Body of pancreas (tissue), 4 donors: ENCODE measurements at places on chromosomes 7 and 10. TPM values are rescaled to one million over a fixed set of nuclear protein-coding genes. Genes with fewer than 3 reads are reported as not detected.

- no peak for DNase-seq
Measured at GRCh38 chr10:70174058-70174741, 3.9 kb upstream of the SAR1A start.

DNA sequence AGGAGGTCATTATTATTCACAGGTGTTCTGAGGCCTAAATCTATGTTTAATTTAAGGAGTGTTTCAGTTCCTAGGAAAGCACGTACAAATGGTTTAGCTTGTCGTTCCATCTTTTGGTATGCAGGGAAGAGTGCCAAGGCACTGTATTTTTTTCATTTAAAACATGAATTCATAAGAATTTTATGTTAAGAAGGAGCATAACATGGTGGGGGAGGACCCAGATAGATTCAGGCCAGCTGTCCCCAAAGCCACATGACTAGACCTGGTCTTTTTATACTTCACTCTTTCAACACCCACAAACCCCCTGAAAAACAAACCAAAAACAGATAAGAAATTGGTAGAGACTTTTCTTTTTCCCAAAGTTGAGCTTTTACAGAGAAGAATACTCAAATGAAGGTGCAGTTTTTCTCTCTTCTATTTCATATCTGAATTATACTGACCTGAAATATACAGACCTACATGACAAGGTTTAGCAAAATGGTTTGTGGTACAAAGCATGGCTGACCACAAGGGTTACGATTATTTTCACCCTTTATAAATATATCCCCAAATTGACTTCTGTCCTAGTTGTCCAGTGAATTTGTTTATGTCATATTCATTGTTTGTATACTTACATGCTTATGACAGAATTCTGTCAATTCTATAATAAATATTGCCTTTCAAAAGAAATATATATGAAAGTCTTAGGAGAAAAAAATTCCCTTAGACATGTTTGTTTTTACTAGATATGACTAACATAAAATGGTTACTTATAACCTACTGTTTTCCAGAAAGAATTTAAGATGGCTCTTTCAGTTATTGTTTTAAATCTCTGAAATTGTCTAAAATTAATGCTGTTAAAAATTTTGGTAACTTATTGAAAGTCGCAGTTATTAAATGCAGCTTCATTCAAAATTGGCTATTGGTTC, 71.3 kb downstream of the AP3M1 start:
- no peak for DNase-seq

GRCh38 chr10:116281775-116282174, 8.8 kb upstream of the GFRA1 start:
- DNase-seq: no peak

DNA sequence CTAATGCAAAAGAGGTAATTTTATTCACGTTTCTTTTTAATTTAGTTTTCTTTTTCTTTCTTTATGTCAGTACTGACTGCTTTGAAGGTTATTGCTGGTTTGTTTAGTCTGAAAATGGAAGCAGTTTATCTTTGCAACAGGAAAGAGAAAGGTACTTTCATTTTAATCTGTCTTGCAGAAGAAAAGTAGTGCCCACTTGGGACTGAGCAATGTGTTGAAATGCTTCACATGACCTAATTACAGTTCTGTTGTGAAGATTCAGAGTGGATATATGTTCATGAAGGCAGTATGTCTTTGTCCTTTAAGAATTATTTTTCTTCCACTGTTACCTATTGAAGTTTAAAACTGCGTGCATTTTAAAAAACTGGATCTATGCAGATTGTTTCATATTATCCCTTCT, 80.1 kb downstream of the ANKIB1 start:
- DNase-seq: no peak

DNA sequence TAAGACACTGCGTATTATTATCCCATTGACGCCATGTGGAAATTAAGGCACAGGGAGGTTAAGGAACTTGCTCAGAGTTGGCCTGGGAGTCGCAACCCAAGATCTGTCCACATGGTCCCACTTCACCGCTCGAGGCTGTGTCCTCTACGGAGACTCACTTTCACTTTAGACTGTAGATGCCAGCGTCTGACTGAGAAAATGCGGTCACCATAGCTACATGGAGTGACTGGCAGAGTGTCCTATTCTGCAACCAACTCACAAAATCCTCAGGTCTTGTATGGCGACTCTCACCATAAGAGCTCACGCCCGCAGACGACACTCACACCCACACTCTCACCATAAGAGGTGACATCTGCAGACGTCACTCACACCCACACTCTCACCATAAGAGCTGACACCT, 257.9 kb downstream of the PTPRN2 start:
- DNase-seq: no peak

- DNase-seq: no peak
Measured at GRCh38 chr7:43589133-43589478, 6.2 kb downstream of the STK17A start.

DNA sequence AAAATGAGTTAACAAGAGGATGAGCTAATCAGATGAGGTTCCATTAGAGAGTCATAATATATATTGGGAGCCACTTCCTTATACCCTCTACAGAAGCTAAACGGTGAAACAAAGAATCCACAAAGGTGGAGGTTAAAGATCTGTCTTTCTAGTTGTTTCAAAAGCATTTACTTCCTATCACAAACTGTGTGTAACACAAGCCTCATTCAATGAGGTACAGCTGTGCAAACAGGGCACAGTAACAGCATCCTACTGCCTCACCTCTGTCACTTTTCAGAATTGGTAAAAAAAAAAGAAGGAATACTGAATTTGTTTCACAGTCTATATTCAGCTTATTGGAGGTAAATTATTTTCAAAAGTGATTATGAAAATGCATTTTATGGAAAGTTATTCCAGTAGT, 128.7 kb downstream of the AGMO start:
- DNase-seq: no peak

- DNase-seq: no peak
Measured at GRCh38 chr10:78066728-78067430, 33.2 kb downstream of the RPS24 start.

- no peak for DNase-seq
Measured at GRCh38 chr7:84701524-84702306, 485.1 kb downstream of the SEMA3D start.

DNA sequence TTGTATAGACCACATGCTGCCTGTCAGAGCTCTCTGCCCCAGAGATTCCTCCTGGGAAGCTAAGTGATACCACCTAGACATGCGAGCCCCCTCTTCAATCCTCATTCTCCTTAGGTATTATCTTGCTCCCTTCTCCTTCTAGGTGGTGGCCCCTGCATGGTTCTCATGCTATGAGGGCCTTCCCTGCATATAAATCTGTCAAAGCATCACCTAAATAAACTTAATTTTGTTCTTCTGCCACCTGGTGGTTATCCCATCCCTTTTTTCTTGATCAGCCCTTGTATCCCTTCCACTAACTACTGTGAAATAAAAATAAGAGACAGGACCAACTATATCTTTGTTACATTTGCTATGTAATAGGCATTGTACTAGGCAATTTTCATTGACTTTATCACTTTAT, 242.1 kb downstream of the CDC14C start:
- no peak for DNase-seq

DNA sequence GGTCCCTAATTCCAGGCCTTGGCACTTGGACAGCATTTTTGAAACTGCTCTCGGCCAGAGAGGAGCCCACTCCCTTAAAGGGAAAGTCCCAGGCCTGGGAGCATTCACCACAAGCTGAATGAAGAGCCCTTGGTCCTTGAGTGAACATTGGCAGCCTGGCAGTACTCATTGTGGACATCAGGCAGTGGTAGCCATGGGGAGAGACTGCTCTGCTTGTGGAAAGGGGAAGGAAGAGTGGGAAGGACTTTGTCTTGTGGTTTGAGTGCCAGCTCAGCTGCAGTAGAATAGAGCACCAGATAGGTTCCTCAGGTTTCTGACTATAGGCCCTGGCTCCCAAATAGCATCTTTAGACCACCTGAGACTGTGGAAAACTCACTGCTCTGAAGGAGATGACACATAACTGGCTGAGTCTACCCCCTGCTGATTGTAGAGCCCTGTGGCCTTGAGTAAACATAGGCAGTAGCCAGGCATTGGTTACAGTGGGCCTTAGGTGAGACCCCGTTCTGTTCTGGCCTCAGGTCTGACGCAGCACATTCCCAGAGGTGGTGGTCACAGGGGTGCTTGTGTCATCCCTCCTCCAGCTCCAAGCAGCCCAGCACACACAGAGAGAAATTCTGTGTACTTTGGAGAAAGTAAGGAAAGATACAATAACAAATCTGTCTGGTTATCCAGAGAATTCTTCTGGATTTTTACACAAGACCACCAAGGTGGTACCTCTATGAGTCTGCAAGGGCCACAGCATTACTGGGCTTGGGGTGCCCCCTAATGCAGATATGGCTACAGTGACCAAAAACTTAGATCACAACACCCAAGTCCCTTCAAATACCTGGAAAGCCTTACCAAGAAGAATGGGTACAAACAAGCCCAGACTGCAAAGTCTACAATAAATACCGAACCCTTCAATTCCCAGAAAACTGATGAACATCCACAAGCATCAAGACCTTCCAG, 153.8 kb downstream of the GNAI1 start:
- no peak for DNase-seq

Gene NPC1L1
- total RNA-seq: 0.52 TPM
